Stimulated activated effector memory CD8-positive, alpha-beta T cell treated with anti-CD3 and anti-CD28 coated beads, Interleukin-12 subunit alpha, Interleukin-12 subunit beta, amount 100 ng/mL, for 72 hours (primary cell): ENCODE measurements at places on chromosomes 7 and 10.

GRCh38 chr10:132784866-132785722 lies 853 bp downstream of the NKX6-2 start:
- no peak for DNase-seq

DNA sequence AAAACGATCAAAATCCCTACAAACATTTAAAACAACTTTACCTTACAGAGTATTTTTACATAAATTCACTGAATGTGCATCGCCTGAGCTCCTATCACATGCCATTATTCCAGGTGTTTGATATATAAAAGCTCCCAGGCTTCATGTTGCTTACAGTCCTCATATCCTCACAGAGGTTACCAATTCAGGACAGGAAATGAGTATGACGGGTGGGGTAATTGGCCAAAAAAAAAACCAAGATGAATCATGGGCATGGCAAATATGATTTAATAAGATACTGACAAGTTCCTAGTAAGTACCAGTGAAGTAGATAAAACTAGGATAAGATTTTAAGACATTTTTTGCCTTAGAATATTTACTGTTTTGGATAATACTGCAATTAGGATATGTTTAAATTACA lies 135.8 kb downstream of the KMT2E start:
- DNase-seq = no peak

- DNase-seq = no peak
Measured at GRCh38 chr10:76922666-76923065, 714.9 kb downstream of the KCNMA1 start.

DNA sequence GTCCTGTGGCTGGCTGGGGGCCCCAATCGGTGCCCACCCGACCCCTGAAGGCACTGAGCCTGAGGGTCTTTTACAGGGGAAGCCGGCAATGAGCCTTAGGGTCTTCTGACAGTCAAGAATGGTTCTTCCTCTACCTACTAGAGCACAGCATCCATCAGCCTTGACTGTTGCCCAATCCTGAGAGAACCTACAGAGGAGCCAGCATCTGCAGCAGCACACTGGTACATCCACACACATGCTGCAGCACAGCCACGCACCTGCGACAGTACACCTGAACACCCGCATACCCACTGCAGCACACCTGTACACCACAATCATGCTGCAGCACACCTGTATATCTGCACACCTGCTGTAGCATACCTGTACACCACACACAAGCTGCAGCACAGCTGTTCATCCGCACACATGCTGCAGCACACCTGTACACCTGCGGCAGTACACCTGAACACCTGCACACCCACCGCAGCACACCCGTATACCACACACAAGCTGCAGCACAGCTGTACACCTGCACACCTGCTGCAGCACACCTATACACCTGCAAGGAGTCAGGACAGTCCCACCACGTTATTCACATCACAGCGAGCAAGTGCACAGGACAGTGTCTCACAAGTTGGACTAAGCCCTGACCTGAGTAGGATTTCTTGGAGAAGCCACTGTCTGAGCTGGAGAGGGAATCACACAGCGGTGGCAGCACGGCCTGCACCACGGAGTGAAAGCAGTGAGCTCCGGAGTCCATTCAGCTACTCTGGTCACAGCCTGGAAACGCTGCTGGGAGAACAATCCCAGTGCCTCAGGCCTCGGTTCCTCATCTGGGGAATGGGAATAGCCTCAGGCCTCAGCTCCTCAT lies 56.4 kb downstream of the VIPR2 start:
- DNase-seq = no peak

- DNase-seq = peak; percentile 65
Measured at GRCh38 chr10:62811159-62811875, 4.8 kb downstream of the EGR2 start.

DNA sequence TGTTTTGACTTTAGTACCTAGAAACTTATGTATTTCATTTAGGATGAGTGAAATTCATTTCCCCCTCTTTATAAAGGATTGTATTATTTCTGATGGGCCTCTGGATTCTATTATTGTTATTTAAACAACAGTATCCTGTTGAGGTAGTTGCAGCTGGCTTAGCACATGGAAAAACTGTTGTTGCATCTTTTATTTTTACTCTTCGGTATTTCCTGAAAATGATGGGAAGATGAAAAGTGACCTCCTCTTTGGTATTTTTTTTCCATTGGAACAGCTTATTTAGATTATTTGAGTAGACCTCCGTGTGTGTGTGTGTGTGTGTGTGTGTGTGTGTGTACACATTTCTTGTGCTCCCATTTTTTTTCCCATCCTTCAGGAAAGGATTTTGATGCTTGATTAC lies 129.8 kb downstream of the PRKG1 start:
- no peak for DNase-seq

GRCh38 chr7:156073366-156074052 lies 261.2 kb upstream of the SHH start:
- DNase-seq = no peak

DNA sequence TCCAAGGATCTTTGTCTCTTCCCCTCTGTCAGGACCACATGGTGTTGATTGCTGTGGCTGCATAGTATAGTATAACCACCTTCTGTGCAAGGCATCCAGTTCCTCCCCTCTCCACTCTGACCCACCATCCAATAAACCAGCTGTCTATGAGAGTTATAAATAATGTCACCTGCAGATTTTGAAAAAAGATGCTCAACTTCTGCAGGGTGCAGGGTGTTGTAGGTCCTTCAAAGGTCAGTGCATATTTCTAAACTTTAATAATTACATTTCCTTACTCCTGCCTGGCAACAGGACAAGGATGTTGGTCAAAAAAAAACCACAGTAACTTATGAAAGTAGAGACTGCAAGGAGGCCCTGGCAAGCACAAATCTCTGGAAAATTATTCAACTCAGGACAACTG lies 166.2 kb downstream of the PKD1L1 start:
- DNase-seq = no peak

DNA sequence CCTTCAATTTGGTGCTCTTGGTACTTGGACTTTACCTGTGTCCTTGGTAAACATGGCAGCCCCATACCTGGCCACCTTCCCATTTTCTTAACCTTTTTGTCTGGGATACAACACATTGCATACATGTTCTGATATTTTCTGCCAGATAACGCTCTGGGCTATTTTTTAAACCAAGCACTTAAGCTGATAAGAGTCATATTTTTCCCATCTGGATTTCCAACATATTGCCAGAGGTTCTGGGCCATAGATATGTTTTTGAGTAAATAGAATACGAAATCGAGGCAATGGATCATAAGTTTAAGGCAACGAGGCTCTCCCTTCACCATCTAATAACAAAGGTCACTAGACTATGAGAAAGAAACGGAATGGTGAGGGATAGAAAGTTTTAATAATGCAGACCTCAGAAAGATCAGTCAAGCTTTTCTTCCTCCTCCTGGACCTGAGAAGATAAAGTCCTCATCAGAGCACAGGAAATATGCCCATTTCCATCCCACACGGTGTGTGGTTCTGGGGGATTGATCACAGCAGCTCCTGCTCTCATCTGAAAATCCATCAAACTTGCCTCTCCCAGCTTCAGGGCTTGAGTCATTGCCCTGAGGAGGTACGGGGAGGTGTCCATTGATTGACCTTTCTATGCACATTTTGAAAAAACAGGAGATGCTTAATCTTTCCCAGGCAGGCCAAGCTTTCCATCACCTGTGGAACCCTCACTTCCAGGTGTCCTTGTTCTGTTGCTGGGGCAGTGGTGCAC lies 257.2 kb downstream of the GFRA1 start:
- DNase-seq = no peak

- no peak for DNase-seq
Measured at GRCh38 chr7:103914147-103914899, 75.1 kb downstream of the RELN start.

DNA sequence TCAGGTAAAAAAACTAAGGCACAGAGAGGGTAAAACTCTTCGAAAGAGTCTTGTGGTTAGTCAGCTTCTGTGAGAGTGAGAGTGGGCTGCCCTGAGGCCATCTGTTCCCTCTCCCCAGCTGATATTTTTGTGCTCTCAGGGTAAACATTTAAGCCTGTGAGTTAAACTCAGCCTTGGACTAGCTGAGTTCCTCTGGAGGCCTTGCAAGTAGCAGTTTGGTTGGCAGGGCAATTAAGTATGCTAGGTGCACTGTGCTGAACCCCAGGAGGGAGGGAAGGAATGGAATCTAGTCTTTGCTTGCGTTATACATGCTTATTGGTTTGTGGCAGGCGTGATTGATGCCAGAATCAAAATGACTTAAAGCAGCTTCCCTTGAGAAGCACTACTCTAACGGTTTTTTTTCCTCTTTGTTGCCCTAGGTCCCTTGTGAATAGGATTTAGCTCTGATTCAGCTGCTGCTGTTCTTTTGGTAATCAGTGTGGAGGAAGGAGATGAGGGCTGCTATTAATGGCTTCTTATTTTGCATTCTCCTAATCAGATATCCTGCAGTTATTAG lies 140.2 kb downstream of the AUTS2 start:
- DNase-seq = peak; percentile 49

GRCh38 chr7:74217455-74218342 lies 7.9 kb downstream of the LAT2 start:
- DNase-seq = no peak

DNA sequence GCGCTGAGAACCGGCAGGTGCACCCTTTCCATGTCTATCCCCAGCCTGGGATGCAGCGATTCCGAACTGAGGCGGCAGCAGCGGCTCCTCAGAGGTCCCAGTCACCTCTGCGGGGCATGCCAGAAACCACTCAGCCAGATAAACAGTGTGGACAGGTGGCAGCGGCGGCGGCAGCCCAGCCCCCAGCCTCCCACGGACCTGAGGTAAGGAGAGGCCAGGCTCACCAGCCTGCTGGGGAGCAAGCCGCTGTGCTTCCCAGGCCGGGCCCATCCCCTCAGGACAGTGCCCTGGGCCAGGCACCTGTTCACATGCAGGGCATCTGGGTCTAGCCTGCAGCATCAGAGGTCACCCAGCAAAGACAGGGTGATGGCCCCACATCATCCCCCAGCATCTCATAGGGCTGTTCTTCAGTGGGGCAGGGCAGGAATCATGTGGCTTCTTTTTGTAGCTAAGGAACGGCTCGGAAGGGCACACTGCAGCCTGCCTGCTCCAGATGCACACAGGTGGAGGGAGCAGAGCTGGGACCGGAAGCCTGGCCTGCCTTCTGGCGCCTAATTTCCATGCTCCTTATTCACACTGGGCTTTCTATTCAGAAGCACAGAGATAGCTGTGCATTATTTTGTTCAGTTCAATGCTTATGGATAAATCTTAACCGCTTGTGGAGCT lies 18.9 kb downstream of the BAG3 start:
- DNase-seq = no peak

DNA sequence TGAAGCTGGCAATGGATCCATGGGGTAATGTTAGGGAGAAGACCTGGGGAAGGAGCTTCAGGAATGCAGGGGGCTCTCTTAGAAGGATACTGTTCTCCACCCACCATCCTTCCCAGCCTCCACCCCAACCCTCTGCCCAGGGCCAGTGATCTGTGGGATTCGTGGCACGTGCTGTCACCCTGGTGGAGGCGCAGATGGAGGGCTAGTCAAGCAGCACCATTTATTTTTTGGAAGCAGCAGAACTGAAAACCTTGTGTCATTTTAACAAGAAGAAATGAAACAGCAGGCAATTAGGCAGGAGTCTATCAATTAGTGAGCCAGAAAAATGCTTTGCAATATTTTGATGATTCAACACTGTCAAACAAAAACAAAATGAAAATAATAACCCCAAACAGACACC lies 155.9 kb downstream of the SH2D4B start:
- DNase-seq = no peak

DNA sequence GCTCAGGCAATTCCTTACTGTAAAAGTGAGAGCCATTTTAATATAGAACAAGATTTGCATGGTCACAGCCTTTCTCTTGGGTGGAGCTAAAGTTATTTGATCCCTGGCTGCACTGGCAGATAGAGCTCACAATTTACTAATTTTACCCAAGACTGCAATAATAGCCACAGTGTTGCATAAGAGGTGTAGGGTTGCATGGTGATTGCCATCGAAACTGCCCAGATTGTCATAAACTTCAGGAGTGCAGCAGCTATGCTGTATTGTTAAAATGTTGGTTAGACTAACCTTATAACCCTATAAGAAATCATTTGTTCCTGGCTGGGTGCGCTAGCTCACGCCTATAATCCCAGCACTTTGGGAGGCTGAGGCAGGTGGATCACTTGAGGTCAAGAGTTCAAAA lies 50.0 kb downstream of the VCL start:
- DNase-seq = no peak

DNA sequence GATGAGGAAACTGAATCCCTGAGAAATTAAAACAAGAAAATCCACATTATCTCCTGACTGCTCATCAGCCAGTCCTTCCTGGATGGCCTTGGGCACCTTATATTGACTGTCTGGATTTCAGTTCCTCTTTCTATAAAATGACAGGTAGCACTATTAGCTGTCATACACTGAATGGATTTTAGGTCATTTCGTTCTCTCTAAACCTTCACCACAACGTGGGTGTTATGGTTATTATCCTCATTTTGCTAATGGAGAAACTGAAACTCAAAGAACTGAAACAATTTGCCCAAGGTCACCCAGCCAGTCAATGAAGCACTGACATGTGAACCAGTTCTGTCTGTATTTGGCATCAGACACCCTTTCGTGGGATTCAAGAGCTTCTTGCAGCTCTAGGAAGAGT lies 193.8 kb downstream of the CYP26A1 start:
- no peak for DNase-seq

DNA sequence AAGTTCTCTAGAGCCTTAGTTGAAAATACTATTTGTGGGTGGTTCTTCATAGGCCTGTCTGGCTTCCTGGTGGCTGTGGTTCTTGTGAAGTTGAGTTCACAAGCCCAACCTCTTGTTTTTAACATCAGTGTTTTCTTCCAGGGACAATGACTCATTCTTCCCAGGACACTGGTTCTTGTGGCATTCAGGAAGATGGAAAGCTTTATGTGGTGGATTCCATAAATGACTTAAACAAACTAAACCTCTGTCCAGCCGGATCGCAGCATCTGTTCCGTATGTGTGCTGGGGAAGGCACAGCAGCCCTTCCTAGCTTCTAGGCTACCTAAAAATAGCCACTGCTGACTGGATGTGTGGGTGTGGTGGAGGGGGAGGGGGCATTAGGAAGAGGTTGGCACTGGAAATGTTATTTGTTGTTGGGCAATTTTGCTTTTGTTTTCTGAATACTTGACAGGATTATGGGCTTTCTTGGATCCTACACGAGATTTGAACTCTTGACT lies 3.9 kb downstream of the LSMEM1 start:
- no peak for DNase-seq

DNA sequence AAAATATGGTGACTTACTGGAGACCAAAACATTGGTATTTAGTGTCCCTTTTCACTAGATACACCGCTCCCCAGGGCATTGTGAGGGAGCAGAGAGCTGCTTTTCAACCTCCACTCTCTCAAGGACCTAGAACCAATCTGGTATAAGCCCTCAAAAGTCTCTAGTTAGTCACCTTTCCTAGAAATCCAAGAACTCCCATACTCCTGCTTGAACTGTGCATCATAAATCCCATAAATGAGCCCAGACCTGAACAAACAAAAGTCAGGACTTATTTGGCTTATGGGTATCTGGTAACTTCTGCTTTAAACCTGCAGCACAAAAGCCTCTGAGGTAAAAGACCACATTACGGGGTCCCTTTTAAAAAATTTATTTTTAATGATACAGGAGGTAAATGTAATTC lies 603.1 kb upstream of the LRRTM3 start:
- no peak for DNase-seq
